ENCODE measurements at places on chromosomes 3 and 15.

DNA sequence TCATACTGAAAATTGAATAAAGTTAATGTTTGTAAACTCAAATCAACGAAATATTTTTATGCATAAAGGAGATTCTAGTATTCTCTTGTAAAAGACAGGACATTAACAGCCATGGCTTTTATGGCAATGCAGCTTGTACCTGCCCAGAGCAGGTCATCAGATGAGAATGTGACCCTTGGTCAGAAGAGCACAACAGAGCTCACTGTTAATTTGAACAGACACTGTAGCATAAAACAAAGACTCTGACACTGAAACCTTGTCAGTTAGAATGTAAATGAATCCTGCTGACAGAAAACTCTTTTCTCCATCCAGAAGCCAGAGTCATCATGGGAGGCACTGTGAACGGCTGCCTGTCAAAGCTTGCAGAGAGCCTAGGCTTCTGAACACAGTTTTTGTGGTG lies 410.6 kb downstream of the RAP2B start:
- no peak for DNase-seq

DNA sequence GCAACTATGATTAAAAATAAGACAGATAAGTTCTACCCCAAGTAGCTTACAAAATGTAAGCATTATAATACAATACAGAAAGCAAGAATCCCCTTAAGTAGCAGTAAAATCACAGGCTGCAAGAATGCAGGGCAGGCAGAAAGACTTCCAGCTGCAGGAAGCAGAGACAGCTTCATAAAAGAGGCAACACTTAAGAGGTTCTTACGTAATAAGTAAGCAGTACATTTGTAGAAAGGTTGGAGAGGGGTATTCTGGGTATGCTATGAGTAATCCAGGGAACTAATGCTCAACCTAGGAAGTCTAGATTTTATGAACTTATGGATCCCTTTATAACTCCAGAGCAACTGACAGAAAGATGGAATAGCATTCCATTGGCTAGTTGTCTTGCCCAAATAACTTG lies 151.6 kb downstream of the IL5RA start:
- DNase-seq: no peak

- DNase-seq: no peak
Observed at GRCh38 chr15:80789796-80790195, 10.6 kb downstream of the CEMIP start.

DNA sequence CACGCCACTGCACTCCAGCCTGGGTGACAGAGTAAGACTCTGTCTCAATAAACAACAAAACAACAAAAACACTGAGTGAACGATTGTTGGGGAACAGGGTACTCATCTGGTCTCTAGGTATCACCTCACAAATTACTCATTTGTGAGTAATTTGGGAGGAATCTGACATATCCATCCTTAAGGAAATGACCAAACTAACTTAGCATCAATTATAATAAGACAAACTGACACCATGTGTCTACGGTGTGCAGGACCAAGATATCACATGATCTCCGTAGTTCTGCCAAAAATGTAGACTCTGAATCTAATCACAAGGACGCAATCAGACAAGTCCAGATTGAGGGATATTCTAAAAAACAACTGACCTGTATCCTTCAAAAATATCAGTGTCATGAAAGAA lies 12.0 kb upstream of the DAPK2 start:
- DNase-seq: no peak

DNA sequence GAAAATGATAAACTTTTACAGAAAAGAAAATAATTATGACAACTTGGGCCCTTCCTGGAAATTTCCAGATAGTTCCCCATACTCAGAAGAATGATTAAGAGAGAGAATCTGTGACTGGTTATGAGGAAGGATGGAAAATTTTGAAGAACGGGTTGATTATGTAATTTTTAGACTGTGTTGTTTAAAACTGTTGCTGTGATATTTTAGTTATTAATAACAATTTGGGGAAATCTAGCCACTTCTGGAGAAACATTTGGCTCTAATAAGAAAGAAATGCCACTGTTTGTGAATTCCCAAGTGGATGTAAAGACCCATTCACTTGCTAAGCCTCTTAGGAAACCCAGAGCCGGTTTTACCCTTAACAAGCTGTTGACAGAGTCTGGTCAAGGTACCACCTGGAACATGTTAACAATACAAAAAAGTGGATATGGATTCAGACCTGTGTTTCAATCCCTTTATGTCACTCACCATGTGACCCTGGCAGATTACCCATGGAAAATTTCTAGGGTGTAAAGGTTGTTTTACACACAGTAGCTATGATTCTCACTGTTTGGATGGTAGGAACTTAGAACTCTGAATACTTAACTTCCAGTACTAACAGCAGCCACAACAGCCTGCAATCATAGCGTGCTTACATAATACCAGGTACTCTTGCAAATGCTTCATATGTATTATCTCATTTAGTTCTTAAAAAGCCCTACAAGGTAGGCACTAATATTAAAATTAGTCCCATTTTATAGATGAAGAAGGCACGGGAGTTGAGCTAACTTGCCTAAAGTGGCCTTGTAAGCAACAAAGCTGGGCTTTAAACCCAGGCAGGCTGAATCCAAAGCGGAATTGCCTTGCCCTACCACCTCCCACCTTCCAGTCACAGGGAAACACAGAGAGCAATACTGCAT lies 32.0 kb downstream of the ZBTB38 start:
- no peak for DNase-seq

- no peak for DNase-seq
Observed at GRCh38 chr15:34625007-34625406, 41.6 kb upstream of the GOLGA8B start.

- no peak for DNase-seq
Observed at GRCh38 chr15:59333401-59334075, 39.1 kb downstream of the MYO1E start.

- no peak for DNase-seq
Observed at GRCh38 chr15:79674124-79674465, 222.7 kb downstream of the MTHFS start.

DNA sequence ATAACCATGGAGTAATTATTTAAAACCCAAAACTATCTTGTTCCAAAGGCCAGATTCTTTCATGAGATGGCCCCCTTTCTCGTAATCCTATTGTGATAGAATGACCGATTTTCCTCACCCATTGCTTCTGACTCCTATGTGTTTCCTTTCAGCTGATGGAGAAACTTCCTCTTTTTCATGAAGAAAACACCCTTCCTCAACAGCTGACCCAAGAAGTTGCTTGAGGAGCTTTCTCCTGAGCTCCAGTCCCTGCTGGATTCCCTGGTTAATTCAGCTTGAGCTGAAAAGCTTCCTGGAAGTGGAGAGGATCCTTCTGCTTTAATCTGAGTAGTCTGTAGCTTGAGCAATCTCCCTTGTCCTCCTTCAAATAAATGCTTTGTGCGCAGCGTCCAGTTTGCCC lies 75.0 kb downstream of the BFSP2 start:
- no peak for DNase-seq

DNA sequence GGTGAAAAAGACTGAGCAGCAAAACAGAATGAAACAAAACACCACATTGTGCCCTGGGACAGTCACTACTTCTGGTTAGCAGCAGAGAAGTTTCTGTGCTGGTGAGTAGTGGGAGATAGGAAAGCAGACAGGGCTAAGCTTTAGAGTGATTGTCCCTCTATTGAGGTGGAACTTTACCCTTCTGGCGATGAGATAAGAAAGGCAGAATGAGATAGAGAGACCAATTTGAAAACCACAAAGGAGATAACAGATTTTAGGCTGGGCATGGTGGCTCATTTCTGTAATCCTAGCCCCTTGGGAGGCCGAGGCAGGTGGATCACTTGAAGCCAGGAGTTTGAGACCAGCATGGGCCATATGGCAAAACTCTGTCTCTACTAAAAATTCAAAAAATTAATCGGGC lies 208.5 kb downstream of the TBL1XR1 start:
- no peak for DNase-seq

DNA sequence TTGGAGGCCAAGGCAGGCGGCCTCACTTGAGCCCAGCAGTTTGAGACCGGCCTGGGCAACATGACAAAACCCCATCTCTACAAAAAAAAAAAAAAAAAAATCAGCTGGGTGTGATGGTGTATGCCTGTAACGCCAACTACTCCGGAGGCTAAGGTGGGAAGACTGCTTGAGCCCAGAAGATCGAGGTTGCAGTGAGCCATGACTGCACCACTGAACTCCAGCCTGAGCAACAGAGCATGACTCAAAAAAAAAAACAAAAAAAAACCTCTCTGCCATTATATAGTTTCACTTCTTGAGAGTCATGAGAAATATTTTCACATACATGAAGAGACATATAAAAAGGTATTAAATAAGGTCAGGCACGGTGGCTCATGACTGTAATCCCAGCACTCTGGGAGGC lies 45.9 kb upstream of the CP start:
- DNase-seq: no peak

- DNase-seq: no peak
Observed at GRCh38 chr3:16917256-16917935, 32.6 kb downstream of the PLCL2 start.

Data from GOT3 (cell line).